ENCODE measurements at places on chromosomes 7 and 10.

GRCh38 chr7:126495001-126495400 lies 757.7 kb downstream of the GRM8 start:
- DNase-seq, result no peak
- no peak overlapping the region for H3K27ac ChIP-seq
- H3K27me3 ChIP-seq, result no peaks in the 10 kb centered on the region
- no peaks in the 10 kb centered on the region for H3K4me1 ChIP-seq
- no peaks in the 10 kb centered on the region for H3K36me3 ChIP-seq

DNA sequence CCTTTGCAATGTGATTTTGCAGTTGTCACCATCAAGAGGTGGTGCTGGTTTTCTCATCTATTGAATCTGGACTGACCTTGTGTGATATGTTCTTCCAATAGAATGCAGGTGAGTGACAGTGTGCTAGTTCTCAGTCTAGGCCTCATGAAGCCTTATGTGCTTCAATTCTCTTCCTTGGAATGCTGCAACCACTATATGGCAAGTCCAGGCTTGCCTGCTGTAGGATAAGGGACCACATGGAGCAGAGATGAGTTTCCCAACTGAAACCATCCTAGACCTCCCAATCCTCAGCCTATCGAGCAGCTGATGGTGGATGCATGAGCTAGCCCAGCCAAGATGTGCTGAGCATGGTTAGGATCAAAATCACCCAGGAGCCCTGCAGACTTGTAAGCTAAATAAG lies 32.6 kb upstream of the ARHGAP21 start:
- H3K4me3 ChIP-seq, result no peak overlapping the region
- no peaks in the 10 kb centered on the region for H3K36me3 ChIP-seq
- no peak for DNase-seq
- no peak overlapping the region for H3K27ac ChIP-seq
- H3K4me1 ChIP-seq, result no peaks in the 10 kb centered on the region
- H3K27me3 ChIP-seq, result no peaks in the 10 kb centered on the region

- no peak for DNase-seq
- H3K27ac ChIP-seq, result no peak overlapping the region
- no peaks in the 10 kb centered on the region for H3K36me3 ChIP-seq
- no peaks in the 10 kb centered on the region for H3K27me3 ChIP-seq
- H3K4me1 ChIP-seq, result no peaks in the 10 kb centered on the region
Measured at GRCh38 chr7:147245274-147245673, 1128.7 kb downstream of the CNTNAP2 start.

DNA sequence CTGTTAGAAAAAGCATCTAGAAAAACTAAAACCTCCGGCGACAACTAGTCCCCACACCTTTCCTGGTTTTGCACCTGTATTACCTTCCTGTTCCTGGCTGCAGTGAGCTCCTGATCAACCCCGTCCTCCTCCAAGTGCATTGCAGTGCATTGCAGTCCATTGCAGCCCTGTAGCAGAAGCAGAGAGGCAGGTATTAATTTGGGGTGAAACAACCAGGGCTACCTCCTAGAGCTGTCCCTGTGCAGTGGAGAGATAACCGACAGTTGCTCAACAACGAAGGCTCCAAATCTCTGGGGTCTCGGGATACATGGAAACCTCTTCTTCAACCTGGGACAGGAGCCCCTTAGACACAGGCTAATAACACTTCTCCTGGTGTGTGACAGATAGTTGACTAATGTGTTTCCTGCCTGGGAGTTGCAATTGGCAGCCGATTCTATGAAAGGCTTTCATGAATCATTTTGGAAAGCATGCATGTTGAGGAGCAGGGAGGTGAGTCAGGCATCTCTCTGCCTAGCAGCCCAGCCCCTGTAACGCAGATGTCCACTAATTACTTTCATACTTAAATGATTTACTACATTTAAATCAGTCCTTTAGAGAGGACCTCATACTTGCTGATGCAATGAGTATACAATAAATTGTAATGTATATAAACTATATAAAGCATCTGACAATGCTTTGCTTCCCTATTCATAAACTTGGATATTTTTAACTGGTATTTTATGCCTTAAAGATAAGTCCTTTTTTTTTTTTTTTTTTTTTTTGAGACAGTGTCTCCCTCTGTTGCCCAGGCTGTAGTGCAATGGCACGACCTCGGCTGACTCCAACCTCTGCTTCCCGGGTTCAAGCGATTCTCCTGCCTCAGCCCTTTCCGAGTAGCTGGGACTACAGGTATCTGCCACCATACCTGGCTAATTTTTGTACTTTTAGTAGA lies 59.0 kb downstream of the PRR15 start:
- H3K27ac ChIP-seq, result no peak overlapping the region
- no peaks in the 10 kb centered on the region for H3K27me3 ChIP-seq
- DNase-seq, result no peak
- no peaks in the 10 kb centered on the region for H3K4me1 ChIP-seq
- H3K4me3 ChIP-seq, result no peak overlapping the region
- no peaks in the 10 kb centered on the region for H3K36me3 ChIP-seq

All from thoracic aorta (tissue), 2 donors.